ENCODE measurements at places on chromosomes 13 and 19.

DNA sequence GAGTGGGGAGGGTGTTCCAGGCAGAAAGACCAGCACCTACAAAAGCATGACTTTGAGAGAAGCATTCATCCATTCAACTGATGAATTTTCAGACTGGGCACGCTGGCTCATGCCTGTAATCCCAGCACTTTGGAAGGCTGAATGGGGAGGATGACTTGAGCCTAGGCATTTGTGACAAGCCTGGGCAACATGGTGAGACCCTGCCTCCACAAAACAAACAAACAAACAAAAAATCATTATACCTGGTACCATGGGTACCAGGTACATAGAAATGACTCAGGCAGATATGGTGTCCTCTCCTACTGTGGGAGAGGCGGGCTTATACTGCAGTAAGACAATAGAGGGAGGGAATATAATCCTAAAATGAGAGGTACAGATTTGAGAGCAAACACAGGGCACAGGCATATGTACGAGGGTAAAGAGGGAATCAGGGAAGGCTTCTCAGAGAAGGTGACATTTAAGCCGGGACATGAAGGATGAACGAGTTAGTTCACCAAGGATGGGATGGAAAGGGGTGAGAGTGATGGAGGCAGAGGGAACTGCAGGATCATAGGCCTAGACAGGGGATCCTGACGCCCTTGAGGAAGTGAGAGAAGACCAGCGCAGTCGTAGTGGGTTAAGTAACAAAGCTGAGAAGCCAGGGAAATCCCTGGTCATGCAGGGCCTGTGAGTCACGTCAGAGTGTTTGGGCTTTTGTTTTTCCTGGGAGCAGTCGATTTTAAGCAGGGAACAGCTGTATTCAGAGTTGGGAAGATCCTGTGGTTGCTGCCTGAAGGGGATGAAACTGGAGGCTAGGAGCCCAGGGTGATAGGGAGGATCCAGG is 2.9 kb downstream of the CYP2S1 start:
- DNase-seq = no peak

DNA sequence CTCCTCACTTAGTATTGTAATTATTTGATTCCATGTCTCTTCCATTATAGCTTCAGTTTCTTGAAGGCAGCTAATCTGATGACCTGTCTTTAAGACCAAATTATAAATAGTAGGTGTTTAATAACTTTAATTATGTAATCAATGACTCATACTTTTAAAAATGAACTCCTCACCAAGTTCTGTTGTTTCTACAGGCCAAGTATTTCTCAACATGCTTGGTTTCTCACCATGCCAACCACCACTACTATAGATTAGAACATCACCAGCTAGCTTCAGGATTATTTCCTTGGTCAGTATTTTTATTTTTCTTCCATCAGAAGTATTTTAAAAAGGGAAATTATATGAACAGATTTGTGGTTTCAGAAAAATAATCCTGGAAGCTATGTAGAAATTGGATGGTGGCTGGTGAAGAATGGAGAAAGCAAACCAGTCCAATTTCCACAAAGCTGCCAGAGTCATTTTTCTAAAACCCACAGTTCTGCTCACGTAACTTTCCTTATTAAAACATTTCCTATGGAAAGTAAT is 237.7 kb upstream of the DACH1 start:
- DNase-seq = no peak

GRCh38 chr19:38233740-38234251 is 9.8 kb upstream of the DPF1 start:
- no peak for DNase-seq

DNA sequence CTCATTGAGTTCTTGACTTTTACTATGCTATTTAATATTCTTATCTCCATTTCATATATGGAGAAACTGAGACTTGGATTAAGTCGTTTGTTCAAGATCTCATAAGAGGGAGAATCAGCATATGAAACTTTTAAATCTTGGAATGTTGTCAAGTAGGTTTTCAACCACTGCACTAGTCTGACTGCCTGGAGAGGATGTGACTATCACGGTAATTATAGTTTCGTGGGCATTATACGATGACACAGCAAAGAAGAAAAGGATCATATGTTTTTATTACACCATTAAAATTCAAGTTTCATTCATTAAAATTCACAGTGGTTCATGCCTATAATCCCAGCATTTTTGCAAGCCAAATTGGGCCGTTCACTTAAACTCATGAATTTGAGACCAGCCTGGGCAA is 555.2 kb downstream of the SLITRK1 start:
- no peak for DNase-seq

- DNase-seq = no peak
These were observed 11.0 kb downstream of the TSHZ3 start for GRCh38 chr19:31338069-31338776.

DNA sequence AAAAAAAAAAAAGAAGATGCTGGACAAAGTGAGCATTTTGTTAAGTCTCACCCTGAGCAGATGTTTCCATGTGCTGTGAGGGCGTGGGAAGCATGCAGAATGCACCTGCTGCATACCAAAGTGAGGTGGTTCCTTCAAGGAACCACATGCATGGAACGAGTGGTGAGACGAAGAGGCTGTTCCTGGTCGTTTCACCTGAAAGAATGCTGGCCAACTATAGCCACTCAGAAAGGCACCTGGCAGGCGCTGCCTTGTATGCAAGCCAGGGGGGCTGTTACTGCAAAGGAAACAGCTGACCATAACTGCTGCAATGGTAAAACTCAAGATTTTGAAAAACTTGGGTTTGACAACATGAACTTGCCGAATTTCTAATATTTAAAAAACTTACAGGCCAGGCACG is 14.7 kb downstream of the MIER2 start:
- no peak for DNase-seq

- peak; percentile 80 for DNase-seq
These were observed at the start of the genes PEG3 and ZIM2 for GRCh38 chr19:56840451-56841192. TSS of gene PEG3 (minus strand) at chr19:56840726. CDS start at chr19:56824655, 16,071 bp downstream. TSS of gene ZIM2 (minus strand) at chr19:56840726. CDS start at chr19:56824277, 16,449 bp downstream.

DNA sequence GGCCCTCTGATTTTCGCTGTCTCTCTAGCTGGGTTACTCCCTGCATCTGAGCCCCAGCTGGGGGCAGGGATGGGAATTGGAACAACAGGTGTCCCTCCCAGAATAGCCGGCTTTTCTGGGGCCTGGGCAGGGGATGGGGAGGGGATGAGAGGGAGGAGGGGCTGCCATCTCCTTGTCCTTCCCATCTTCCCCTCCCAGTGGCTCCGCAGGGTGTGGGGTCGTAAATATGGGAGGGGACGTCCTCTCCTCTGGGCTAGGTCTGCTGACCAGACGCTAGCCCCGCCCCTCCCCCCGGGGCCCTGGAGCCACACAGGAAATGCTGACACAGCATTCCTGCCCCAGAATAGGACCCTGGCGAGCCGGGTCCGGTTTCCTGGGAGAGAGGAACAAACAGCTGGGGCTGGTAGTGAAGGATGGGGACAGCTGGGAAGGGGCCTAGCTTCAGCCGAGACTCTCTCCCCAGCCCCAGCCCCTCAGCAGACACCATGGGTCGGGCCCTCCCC is 1.1 kb downstream of the RYR1 start:
- no peak for DNase-seq

- DNase-seq = no peak
These were observed 133.1 kb downstream of the MAB21L1 start for GRCh38 chr13:35343417-35343816.

- DNase-seq = no peak
These were observed 16.1 kb upstream of the IRGC start for GRCh38 chr19:43699506-43700394.

DNA sequence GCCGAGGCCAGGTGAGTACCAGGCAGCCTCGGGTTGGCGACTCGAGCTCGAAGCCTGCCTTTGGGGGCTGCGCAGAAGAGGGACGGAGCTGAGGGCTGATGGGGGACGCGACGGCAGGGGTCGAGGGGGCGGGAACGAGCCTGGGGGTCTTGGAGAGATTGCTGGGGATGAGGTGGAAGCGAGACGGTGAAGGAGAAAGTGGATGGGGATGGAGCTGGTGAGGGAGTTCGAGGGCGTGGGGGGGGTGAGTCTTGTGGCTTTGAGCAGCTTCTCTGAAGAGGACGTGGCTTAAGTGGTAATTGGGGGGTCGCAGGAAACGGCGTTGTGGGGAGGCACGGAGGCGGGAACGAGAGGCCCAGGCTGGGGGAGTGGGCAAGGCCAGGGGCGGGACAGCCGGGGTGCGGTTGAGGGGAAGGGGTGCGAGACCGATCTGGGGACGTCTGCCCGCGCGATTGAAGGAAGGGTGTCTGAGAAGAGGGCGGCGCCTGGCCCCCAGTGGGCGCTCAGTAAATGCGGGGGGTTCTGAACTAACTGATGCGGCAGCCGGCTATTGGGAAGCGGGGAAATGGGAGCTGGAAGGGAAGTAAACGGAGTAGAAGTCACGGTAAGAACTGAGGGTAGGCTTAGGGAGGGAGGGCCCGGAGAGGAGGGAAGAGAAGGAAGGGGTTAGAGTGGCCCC is 426 bp downstream of the MYO9B start:
- DNase-seq = no peak

DNA sequence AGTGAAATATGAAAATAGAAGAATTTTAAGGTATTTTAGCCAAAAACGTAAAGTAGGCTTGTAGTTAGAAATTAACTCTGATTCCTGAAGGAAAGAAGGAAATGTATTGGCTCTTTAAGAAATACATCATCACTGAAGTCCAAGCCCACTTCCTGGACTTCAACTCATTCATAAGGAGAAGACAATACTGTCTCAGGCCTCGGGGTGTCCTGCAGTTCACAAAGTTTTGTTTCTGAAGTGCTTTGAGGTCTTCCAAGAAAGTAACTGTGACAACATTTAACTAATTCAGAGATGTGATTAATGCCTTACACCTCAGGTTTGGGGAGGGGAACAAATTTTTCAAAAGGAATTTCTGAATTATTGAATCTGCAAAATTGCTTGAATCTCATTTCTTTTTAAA is 65.8 kb upstream of the STARD13 start:
- no peak for DNase-seq

GRCh38 chr19:16566161-16566560 is 6.1 kb downstream of the SLC35E1 start:
- no peak for DNase-seq

DNA sequence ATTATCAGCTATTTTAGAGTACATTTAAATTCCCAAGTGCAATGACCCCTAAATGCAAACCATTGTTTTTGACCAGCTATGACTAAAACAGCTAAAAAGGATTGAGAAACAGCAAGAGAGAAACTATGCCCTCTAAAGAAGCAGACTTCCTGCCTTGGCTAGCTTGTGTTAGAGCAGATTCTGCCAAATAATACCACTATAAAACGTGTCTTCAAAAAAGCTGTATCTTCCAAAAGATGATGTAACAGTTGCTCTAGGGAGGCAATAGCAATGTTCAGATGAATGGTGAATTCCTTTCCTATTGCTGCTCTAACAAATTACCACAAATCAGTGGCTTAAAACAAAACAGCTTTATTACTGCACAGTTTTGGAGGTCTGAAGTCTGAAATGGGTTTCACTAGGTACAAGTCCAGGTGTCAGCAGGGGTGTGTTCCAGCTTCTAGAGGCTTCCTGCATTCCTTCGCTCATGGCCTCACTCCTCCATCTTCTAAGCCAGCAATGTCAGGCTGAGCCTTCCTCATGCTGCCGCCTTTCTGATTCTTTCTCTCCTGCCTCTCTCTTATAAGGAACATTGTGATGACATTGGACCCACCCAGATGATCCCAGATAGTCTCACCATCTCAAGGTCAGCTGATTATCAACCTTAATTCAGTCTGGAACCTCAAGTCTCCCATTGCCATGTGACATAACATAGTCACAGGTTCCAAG is 84.5 kb downstream of the LRRC63 start:
- no peak for DNase-seq

GRCh38 chr13:59562924-59563323 is 600.8 kb downstream of the DIAPH3 start:
- no peak for DNase-seq

GRCh38 chr19:40321566-40322270 is 26.5 kb downstream of the C19orf47 start:
- no peak for DNase-seq

- no peak for DNase-seq
These were observed 305.6 kb downstream of the COG6 start for GRCh38 chr13:39961036-39961435.

DNA sequence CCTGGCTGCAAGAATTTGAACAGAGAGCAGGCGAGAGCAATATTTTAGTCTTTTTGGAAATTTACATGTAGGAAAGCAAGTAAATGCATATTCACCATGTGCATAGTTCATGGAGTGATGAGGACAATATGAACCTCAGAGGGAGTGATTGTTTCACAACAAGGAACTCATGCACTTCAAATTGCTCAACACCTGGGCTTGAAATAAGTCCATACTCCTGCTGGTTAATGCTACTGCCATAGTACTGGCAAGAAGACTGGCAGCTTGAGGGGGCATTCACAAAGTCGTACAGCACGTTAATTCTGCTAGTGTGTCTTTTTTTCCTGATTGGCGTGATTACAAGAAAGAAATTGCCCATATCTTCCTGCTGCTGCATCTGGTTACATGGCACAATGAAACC is 267.6 kb downstream of the PCDH17 start:
- DNase-seq = no peak

GRCh38 chr13:49549289-49549688 is 36.1 kb downstream of the RCBTB1 start:
- DNase-seq = no peak

- DNase-seq = no peak
These were observed 29.1 kb downstream of the GATAD2A start for GRCh38 chr19:19434483-19435045.

GRCh38 chr13:43077906-43078305 is 54.5 kb downstream of the DNAJC15 start:
- no peak for DNase-seq

GRCh38 chr13:38166116-38166515 is 183.5 kb upstream of the UFM1 start:
- no peak for DNase-seq

DNA sequence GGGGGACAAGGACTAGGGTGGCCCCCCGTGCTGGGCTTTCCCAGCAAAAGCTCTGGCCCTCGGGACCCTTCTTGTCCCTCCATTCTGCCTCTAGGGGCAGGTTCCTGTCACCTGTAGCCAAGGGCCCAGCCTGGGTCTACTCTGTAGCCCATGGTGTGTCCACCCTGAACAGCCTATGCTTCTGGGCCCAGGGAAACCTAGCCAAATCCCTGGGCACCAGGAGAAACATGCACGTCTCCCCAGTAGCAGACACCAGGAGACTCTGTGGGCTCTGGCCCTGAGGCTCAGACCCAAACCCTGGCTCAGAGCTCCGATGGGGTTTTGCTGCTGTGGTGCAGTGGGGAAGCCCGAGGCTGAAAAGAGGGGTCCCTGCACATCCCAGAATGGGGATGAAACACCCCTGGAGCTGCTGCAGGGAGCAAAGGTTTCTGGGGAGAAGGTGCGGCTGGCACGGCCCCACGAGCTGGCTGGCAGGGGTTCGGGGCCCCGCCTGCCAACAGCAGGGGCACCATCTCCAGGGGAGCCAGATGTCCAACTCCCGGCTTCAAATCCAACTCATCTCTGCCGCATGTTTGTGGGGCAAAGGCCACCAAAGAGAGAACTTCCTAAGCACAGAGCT is 18.2 kb downstream of the CEBPG start:
- DNase-seq = no peak

DNA sequence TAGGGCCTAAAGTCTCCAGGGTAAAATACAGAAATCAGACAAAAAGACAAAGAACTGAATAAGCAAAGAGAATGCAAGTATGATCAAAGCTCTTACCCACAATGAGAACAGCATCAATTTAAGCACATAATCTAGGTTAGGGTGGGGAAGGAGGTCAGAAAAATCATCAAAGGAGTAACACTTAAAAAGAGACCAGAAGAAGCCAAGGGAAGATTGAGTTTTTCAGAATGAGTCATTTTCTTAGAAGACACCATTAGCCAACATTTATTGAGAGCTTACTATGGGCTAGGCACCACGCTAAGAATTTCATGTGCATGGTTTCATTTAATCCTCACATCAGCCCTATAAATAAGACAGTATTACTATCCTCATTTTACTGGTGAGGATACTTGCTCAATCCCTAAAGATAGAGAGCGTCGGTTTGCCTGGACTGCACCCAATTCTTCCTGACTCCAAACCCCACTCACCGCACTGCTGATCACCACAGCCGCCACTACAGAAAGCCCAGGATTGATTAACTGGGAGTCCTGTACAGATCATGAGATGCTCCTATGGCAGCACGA is 1.7 kb upstream of the SHISA2 start:
- no peak for DNase-seq
